ENCODE measurements at places on chromosomes 16 and 17. TPM values are rescaled to one million over a fixed set of nuclear protein-coding genes. Genes with fewer than 3 reads are reported as not detected.

- no peak for DNase-seq
These were observed 259.9 kb upstream of the IRX3 start for GRCh38 chr16:54546521-54546920.

- DNase-seq = peak; percentile 86
These were observed 8.7 kb downstream of the CORO7 start for GRCh38 chr16:4407543-4408322.

DNA sequence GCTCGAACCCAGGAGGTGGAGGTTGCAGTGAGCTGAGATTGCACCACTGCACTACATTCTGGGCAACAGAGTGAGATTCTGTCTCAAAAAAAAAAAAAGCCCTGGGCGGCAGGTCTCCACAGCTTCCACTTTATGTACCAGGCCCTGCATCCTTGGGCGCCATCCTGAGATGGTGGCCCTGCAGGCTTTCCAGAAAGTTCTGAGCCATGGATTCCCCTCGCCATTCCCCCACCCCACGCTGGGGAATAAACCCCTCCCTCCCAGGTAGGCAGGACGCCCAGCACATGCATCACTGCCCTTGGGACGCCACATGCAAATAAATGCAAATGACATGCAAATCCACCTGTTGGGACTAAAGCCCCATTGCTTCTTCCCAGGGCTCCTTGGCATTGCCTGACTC, 13.8 kb upstream of the ZNF469 start:
- no peak for DNase-seq

DNA sequence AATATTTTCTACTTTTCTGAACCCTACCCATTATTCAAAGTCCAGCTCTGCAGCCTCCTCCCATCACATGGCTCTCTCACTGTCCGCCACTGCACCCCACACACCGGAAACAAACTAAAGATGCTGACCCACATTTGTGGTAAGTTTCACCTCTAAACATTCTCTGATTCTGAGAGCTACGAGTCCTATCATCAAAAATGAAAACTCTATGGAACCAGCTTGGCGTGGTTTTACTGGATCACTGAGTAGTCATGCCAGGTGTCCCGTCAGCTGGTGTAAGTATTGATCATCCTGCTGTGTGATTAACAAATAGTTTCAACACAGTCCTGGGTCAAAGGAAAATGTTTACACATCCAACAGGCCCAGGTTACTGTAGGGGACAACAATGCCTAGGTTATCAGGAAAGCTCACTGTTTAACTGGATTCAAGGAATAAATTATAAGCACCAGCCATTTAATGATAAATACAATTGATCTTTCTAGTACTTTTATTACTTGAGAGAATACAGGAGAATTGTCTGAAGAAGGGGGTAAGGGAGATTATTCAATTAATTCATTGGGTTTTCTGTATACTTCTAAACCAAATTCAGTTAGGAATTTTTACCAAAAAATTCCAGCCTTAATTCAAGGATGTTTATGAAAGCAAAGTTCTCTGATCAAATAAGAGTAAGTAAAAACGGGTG, 33.9 kb downstream of the CYTH1 start:
- DNase-seq = no peak

DNA sequence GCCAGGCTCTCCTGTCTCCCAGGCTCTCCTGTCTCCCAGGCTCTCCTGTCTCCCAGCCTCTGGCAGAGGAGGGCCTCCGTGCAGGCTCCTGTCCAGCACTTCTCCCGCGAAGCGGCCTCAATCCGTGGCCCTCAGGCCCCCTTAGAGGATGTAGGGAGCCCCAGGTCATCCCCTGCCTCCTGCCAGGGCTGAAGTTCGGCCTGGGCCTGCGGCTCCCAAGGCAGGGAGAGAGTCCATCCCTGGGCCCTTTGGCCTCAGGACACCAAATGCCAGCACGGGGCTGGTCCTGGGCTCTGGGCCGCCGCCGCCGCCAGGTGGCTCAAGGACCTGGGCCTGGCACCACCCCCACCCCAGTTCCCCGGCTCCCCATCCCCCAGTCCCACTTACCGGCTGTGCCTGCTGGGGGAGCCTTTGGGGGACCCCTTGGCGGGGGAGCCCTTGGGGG, 370 bp downstream of the EVPL start:
- no peak for DNase-seq

RSAD1 gene
- total RNA-seq = 23.2 TPM

DNAH17 gene
- 0.68 TPM for total RNA-seq

RAP1GAP2 gene
- total RNA-seq = 14.7 TPM

TRPV3 gene
- 0.36 TPM for total RNA-seq
